ENCODE measurements at places on chromosomes 5 and 9. TPM values are rescaled to one million over a fixed set of nuclear protein-coding genes. Genes with fewer than 3 reads are reported as not detected.

IDNK gene
- total RNA-seq = 15.6 TPM

GARIN3 gene
- total RNA-seq = not detected

RNF183 gene
- not detected for total RNA-seq

SIT1 gene
- total RNA-seq = not detected

Data from right lobe of liver (tissue), 6 donors.